ENCODE measurements at places on chromosomes 5 and 9. TPM values are rescaled to one million over a fixed set of nuclear protein-coding genes. Genes with fewer than 3 reads are reported as not detected.
A peak's percentile ranks its signal among the peaks of the same experiment; 100 is the strongest.

DNA sequence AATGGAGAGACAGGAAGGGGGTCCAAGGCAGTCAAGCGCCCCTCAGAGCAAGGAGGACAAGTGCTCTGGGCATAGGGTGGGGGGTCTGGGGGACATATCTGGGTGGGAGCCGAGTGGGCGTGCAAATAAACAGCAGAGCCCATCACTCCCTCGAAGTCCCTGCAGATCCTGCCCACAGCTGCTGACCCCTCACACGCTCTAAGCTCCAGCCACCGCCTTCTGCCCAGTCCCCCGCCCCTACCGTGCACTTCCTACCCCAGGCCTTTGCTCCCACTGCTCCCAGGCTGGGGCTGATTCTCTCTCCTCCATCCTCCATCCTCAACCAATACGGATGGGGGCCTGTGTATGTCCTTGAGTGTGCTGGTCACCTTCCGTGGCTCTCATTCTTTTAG, 16.9 kb upstream of the ALDH1B1 start:
- H3K4me1 ChIP-seq, result no peaks in the 10 kb centered on the region
- H3K27ac ChIP-seq, result no peak overlapping the region
- H3K27me3 ChIP-seq, result no peaks in the 10 kb centered on the region
- no peak for DNase-seq
- no peak overlapping the region for H3K4me3 ChIP-seq

GRCh38 chr5:83539463-83539790, 67.9 kb downstream of the VCAN start:
- no peaks in the 10 kb centered on the region for H3K27me3 ChIP-seq
- no peaks in the 10 kb centered on the region for H3K4me1 ChIP-seq
- no peak overlapping the region for H3K4me3 ChIP-seq
- H3K36me3 ChIP-seq, result no peaks in the 10 kb centered on the region
- H3K27ac ChIP-seq, result no peak overlapping the region

DNA sequence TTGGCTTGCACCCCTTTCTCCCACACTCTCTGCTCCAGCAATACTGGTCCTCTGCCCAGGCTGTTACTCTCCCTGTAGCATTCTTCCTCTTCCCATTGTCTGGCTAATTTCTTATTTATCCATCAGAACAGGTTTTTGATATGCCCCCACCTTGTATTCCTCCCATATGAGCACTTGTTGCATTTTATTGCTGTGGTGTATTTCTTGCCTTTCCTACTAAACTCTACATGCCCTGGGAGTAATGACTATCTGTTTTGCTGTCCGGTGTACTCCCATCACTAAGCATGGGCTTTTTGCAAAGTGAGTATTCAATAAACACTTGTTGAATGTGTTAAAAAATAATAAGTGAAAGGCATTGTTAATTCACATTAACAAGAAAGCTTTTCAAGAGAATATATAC, 104.3 kb upstream of the RANBP3L start:
- DNase-seq, result no peak
- H3K27ac ChIP-seq, result no peak overlapping the region
- no peak overlapping the region for H3K4me3 ChIP-seq

GRCh38 chr5:65695896-65696295, 26.0 kb downstream of the SGTB start:
- H3K27me3 ChIP-seq, result no peaks in the 10 kb centered on the region
- no peaks in the 10 kb centered on the region for H3K4me1 ChIP-seq
- H3K36me3 ChIP-seq, result peaks cover 10% of the 10 kb centered on the region
- DNase-seq, result no peak

- no peaks in the 10 kb centered on the region for H3K36me3 ChIP-seq
- no peak for DNase-seq
- H3K27ac ChIP-seq, result no peak overlapping the region
- no peak overlapping the region for H3K4me3 ChIP-seq
- H3K27me3 ChIP-seq, result no peaks in the 10 kb centered on the region
Measured at GRCh38 chr5:156475182-156476157, 148.5 kb downstream of the SGCD start.

- H3K27me3 ChIP-seq, result peaks cover 8% of the 10 kb centered on the region
- no peak for DNase-seq
- H3K4me1 ChIP-seq, result peaks cover 24% of the 10 kb centered on the region
- no peaks in the 10 kb centered on the region for H3K36me3 ChIP-seq
- peak overlapping the region; percentile 34 for H3K4me3 ChIP-seq
- H3K27ac ChIP-seq, result no peak overlapping the region
Measured at GRCh38 chr5:141876628-141877355, 1.4 kb downstream of the PCDH1 start.

DNA sequence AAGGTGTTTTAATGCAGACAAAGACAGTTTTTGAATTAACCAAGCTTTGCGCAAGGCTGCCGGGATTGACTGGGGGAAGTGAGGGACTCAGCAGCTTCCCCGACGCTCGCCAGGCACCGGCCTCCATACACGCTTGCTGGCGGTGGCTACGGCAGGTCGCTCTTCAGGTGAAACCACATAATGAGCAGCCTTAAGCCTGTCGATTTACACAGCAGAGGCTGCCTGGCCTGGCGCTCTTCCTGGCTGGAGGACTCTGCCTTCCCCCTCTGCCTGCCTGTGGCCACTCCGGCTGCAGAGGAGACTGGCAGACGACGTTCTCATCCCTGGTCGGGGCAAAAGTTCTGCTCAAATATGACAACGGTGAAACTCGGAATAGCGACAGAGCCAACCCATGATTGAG, 9.0 kb upstream of the NOTCH1 start:
- DNase-seq, result no peak
- no peaks in the 10 kb centered on the region for H3K4me1 ChIP-seq
- H3K36me3 ChIP-seq, result no peaks in the 10 kb centered on the region
- H3K27me3 ChIP-seq, result no peaks in the 10 kb centered on the region
- H3K4me3 ChIP-seq, result no peak overlapping the region
- H3K27ac ChIP-seq, result no peak overlapping the region

DNA sequence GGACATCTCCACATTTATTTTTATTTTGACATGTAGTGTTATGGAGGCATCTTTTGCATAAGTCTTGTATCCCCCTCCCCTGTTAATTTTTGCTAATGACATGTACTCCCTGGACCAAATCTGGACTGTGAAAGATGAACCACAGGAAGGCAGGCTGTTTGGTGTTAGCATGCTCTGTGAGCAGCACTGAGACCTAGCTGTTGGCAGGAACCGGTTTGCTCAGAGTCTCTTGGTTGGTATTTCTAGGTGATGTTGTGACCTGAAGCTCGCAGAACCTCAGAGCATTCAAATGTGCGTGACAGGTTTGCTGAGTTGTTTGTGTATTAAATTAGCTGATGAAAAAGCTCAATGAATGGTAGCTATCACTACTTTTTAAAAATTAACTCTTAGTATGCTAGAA, 53.6 kb upstream of the PHF2 start:
- H3K4me1 ChIP-seq, result no peaks in the 10 kb centered on the region
- no peak for DNase-seq

- no peak overlapping the region for H3K27ac ChIP-seq
- no peak overlapping the region for H3K4me3 ChIP-seq
- no peak for DNase-seq
Measured at GRCh38 chr5:29017501-29017900, 1979.1 kb upstream of the CDH9 start.

- H3K27ac ChIP-seq, result no peak overlapping the region
- no peak overlapping the region for H3K4me3 ChIP-seq
- DNase-seq, result no peak
Measured at GRCh38 chr5:175741556-175741955, 83.7 kb downstream of the HRH2 start.

GRCh38 chr5:19270153-19270552, 717.8 kb downstream of the CDH18 start:
- DNase-seq, result no peak
- no peaks in the 10 kb centered on the region for H3K27me3 ChIP-seq
- no peaks in the 10 kb centered on the region for H3K4me1 ChIP-seq
- H3K27ac ChIP-seq, result no peak overlapping the region

- no peak overlapping the region for H3K4me3 ChIP-seq
- H3K27me3 ChIP-seq, result no peaks in the 10 kb centered on the region
- H3K4me1 ChIP-seq, result no peaks in the 10 kb centered on the region
- no peaks in the 10 kb centered on the region for H3K36me3 ChIP-seq
Measured at GRCh38 chr5:164941132-164941531, 1435.7 kb downstream of the MAT2B start.

DNA sequence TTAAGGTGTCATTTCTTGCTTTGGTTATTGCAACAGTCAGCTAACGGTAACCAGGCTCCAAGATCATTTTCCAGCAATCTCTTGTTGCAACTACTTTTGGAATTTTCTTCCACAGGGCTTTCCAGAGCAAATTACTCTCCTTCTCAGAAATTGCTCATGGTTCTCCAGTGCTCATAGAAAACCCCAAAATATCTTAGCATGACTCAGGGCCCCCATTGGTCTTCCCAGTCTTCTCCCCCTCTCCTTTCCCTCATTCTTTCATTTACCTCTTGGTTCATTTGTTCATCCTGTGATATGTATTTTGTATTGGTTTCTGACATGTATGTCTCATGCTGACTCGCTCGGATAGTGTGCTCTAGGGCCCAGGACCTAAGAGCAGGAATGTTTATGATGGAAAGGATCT, 35.6 kb downstream of the WWC1 start:
- no peaks in the 10 kb centered on the region for H3K27me3 ChIP-seq
- no peaks in the 10 kb centered on the region for H3K36me3 ChIP-seq
- no peaks in the 10 kb centered on the region for H3K4me1 ChIP-seq
- H3K27ac ChIP-seq, result no peak overlapping the region

IFNK gene
- total RNA-seq, result not detected

QRFP gene
- total RNA-seq, result not detected

DDX4 gene
- not detected for total RNA-seq

S100Z gene
- total RNA-seq, result 1.3 TPM

ZNF608 gene
- total RNA-seq, result 0.90 TPM

FOXD1 gene
- 0.32 TPM for total RNA-seq

EQTN gene
- total RNA-seq, result not detected
